ENCODE measurements at places on chromosomes 2 and 18. TPM values are rescaled to one million over a fixed set of nuclear protein-coding genes. Genes with fewer than 3 reads are reported as not detected.
A peak's percentile ranks its signal among the peaks of the same experiment; 100 is the strongest.

TPO gene
- total RNA-seq = not detected

DNA sequence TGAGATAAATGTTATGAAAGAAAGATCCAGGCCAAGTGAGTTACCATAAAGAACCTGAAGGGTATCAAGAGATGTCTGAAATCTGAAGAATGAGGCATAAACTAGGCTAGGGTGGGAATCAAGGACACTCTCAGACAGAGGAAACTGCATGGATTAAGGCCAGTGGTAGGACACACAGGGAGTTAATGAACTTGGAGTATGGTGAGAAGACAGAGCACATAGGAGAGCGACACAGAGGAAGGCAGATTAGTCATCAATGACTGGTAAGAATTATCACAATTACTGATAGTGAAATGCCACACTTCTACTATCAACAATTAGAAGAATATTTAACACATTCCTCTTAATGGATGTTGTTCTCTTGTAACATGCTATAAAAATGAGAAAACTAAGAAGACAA, 76.9 kb downstream of the TTC21B start:
- peak; percentile 8 for DNase-seq

DNA sequence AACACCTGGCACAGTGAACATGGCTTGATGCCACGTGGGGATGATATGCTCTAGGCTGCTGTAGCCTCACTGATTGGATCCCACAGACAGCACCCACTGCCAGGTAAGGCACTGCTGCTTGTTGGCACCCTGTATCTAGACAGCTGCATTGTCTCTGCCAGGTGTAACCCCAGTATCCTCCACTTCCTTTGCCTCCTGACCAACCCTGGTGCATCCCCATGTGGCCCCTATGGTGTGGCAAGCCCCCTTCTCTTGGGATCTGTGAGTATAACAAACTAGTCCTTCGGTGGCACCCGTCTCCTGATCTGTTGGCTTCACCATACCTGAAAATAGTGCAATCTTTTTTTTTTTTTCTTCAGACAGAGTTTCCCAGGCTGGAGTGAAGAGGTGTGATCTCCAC, 11.1 kb downstream of the TEX51 start:
- DNase-seq = no peak

DNA sequence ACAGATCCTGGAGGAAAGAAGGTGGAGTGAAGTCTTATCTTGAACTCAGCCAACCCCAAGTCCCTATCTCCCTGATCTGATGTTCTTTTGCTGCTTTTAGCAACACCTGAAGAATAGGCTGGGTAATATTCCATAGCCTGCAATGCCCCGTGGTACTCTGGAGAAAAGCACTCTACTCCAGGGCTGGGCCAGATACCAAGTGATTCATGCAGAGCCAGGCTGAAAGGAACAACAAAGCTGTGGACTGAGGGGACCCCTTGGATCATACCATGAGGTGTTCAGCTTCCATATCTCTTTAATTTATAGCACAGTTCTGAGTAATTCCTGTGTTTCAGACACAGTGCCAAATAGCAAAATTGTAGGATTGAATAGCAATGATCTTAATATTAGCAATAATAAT, 130.6 kb downstream of the NXPH2 start:
- no peak for DNase-seq

IAH1 gene
- 37.0 TPM for total RNA-seq

DNA sequence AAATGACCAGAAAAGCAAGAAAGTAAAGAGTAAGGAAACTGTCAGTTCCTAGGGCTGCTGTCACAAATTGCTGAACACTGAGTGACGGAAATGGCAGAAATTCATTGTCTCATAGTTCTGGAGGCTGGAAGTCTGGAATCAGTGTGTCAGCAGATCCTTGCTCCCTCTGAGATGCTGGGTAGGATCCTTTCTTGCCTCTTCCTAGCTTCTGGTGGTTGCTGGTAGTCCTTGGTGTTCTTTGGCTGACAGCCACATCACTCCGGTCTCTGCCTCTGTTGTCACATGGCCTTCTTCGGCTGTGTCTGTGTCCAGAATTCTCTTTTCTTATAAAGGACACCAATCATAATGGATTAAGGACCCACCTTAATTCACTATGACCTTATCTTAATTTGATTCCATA, 21.9 kb downstream of the PLEKHB2 start:
- no peak for DNase-seq

- DNase-seq = no peak
Measured at GRCh38 chr2:217568289-217568971, 434.4 kb downstream of the TNS1 start.

GRCh38 chr2:99543247-99543646, 53.4 kb upstream of the REV1 start:
- DNase-seq = no peak

GRCh38 chr2:237222601-237223041, 136.9 kb downstream of the COPS8 start:
- no peak for DNase-seq

DNA sequence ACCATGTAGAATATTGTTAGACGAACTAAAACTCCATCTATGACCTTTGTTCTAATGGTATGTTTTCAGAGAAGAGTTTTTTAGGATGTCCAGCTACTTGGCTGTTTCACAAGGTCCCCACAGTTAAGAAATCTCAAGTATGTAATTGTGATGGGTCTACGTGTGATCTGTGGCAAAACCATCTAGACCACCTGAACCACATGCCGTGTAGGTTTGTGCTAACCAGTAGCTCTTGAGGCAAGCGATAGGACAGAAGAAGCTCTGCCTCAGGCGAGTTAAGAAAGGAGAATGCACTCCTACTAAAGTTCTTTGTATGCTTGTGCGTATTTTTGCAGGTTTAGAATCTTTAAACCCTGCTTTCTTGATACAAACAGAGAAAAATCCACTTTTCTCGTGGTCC, 13.2 kb downstream of the ZCCHC2 start:
- DNase-seq = no peak

DNA sequence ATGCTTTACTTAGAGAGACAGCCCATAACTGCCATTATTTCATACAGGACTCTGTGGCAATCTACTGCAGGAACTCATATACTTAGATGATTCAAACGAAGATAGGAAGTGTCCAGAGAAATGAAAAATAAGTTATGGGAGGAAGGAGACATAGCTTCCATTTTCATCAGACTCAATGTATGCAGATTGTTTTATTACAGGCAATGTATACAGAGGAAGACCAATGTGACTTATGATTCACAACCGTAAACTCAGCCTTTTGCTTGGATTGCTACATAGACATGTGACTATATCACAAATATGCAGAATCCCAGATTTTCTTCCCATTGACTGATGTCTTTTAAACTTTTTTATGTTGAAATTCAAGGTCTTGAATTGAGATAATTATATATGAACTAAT, 793.4 kb downstream of the SATB2 start:
- DNase-seq = no peak

- no peak for DNase-seq
Measured at GRCh38 chr18:12233378-12233777, 20.8 kb upstream of the CIDEA start.

DNA sequence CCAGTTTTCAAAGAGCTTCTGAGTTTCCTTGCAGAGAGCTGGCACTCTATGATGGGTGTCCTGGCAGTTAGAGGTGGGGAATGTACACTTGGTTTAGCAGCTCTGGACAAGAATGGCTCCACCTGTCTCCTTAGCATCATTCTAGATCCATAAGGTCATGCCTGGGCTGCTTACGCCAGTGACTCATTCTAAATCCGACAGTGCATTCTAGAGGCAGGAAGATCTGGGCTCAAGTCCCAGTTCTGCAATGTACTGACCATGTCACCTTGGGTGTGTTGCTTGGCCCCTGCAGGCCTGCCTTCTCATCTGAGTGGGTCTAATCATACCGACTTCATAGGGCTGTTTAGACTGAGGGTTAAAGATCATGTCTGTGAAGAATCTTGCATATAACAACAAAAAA, 46.5 kb downstream of the PTGR3 start:
- DNase-seq = peak; percentile 7

CRYGD gene
- not detected for total RNA-seq

DNA sequence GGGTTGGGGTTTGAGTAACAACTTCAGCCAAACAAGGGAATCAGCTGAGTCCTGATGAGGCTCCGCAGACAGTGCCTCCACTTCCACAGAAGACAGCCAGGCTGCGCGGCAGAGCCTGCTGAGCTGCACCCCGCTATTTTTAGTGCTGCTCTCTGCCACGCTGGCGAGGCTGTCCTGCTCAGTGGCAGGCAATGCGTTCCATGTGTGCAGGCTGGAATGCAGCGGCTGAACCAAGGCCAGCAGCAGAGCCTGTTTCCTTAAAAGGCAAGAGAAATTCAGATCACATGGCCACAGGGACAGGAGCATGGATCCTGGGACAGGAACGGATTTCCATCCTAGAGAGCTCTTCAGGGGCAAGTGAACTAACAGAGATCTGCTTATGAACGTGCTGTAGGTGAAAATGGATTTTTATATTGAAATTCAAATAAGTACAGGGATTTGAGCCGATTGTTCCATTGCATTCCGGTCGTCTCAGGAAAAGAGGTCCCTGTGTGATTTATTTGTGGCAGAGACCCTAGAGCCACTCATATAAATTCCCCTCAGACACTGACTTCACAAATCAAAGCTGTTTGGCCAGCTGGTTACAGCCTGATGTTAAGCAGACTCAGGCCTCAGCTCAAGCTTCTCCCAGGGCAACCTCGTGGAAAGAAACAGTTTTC, 98.7 kb downstream of the COL6A3 start:
- peak; percentile 54 for DNase-seq

ACTG2 gene
- total RNA-seq = not detected

- no peak for DNase-seq
Measured at GRCh38 chr2:137946227-137946626, 18.0 kb upstream of the HNMT start.

DNA sequence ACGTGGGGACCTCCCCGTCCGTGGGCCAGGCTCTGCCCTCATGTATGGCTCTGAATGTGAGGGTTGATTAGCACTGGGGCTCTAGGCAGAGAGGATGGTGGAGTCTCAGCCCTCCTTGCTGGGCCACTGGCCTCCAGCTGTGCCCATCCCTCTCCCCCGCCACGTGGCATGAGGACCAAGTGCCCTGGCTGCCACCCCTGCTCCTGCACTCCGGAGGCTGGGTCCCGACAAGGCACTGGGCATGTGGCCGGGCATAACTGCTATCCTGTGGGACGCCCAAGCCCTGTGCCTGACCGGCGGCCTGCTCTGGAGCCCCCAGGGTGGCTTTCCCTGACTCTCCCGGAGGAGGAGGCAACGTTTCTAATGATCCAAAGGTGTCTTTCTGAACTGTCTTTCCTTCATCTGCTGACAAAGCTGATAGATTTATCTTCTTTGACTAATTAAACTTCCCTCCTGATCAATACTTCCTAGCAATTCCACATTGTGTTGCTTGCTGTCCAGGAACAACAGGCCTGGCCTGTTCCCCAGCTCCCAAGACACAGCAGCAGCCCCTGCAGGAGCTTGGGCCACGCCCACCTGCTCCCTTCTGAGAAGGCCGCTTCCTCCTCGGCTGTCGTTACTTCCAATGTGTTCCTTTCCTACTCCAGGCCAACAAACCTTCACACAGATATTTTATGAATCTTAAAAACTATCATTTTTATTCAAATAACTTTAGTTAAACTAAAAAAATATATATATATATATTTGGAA, 132.0 kb downstream of the SNTG2 start:
- no peak for DNase-seq

TSGA10 gene
- 1.7 TPM for total RNA-seq

DNA sequence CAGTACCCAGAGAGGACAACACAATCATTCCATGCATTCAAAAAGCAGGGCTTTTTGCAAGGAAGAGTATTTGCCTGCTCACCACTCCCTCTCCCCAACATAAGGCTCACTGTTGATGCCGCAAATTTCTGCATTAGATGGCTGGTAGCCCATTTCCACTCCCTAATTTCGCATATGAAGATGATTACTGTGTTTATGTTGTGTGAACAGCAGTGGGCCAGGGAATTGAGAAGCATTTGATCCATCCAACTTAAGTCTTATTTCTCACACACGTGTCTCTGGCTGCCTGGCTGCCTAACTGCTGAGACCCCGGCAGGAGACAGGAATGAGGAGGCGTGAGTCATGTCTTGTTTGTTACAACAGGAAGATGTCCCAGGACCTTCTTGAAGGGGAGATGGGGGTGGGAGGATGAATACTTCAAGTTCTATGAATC, 294.1 kb downstream of the ALK start:
- DNase-seq = no peak

RGPD4 gene
- total RNA-seq = not detected

SMARCAL1 gene
- 15.6 TPM for total RNA-seq

Measured in dermis microvascular lymphatic vessel endothelial cell (primary cell).